ENCODE measurements at places on chromosomes 16 and 17.

DNA sequence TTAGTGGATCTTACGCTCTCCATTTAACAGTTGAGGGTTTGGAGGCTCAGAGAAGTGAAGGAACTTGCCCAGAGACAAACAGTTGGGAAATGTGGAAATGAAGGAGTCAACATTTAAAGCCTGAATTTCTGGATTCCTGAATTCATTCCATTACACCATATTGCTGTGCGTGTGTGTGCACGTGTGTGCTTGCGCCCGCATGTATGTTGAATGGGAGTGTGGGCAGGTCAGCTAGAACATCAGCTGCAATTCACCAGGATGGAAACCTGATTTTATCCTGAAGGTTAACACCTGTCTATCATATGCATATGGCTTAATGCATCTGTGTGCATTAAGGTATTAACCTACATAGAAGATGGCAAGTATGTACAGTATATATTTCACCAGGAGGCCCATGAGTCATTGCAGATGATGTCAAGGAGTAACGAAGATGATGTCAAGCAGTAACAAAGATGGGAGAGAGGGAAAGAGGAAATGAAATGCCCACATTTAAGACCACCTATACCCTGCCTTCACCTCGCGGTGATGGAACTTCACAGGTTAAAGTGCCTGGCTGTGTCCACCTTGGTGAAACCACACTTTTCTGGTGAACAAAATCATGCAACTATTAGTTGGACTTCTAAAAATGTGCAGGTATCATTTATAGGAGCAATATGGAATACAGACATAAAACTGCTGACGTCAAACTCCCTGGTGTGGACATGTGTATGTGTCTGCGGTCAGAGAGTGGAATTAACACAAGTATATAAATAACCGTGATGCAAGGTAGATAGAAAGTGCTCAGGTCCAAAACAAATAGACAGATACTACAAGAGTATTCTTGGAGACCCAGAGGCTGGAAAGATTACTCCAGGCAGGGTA is 832 bp upstream of the ADAP2 start:
- DNase-seq = no peak

- no peak for DNase-seq
These were observed 156.9 kb upstream of the CIBAR2 start for GRCh38 chr16:85269165-85269564.

GRCh38 chr17:33049781-33050414 is 58.3 kb downstream of the SPACA3 start:
- no peak for DNase-seq

DNA sequence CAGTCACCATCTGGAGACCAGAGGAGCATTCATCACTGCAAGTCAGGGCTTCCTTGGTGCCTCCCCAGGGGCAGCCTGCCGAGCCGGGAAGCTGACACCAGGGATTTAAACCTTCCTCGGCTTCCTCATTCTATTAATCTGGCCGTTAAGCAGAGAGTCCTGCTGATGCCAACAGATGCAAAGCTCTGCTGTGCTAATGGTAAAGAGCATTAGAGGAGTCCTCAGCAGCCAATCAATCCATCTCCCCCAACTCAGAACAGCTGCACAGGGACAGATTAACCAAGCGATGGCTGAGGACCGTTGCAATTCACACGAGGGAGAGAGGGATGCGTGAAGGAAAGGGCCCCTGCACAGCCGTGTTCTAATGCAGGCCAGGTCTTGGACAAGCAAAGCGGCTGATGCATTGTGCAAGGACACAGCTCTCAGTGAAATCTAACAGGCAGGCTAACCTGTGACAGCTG is 116.6 kb downstream of the XYLT1 start:
- DNase-seq = peak; percentile 100

- no peak for DNase-seq
These were observed 62.6 kb downstream of the PLCG2 start for GRCh38 chr16:81841722-81842121.

GRCh38 chr17:65182233-65182632 is 45.1 kb downstream of the RGS9 start:
- DNase-seq = no peak

- DNase-seq = no peak
These were observed 19.1 kb upstream of the CBX8 start for GRCh38 chr17:79815836-79816461.

- DNase-seq = no peak
These were observed 10.9 kb downstream of the ZNF200 start for GRCh38 chr16:3223913-3224515.

- DNase-seq = no peak
These were observed 42.7 kb upstream of the WSCD1 start for GRCh38 chr17:6027342-6028024.

DNA sequence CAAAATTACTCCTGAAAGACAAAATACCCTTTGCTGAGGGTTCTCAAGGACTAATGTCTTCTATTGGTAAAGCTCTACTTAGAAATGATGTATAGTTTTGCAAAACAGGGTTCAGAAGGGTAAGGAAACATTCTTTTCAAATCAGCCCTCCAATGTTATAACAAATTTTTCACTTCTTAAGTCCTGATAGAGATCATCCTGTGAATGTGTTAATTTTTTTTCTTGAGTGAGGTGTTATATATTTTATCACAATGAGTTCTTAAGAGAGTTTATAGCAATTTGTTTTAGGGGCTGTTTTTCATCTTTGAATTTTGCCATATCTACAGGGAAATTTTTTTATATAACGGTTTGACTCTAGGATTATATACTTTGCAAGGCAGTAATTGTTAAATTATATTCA is 29.5 kb downstream of the CYB5B start:
- DNase-seq = no peak

DNA sequence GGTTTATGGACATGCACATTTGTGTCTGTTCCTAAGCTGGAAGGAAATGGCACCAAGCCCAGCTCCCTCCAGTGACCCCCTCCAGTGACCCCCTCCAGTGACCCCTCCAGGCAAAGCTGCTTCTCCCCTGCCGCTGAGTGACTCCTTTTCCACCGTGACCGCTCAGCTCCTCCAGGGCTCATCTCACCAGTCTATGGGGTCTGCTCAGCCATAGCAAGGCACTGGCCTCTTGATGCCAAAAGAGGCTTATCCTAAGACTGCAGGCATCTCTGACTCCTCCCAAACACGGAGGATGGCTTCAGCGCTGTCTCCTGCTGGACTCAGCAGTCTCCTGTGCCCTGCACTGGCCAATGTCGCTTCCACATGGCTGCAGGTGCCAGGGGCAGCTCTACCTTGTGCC is 35.3 kb downstream of the FA2H start:
- DNase-seq = no peak

GRCh38 chr17:36613155-36613554 is 11.8 kb downstream of the MRM1 start:
- DNase-seq = no peak

GRCh38 chr17:13055131-13055530 is 37.3 kb upstream of the ELAC2 start:
- no peak for DNase-seq

DNA sequence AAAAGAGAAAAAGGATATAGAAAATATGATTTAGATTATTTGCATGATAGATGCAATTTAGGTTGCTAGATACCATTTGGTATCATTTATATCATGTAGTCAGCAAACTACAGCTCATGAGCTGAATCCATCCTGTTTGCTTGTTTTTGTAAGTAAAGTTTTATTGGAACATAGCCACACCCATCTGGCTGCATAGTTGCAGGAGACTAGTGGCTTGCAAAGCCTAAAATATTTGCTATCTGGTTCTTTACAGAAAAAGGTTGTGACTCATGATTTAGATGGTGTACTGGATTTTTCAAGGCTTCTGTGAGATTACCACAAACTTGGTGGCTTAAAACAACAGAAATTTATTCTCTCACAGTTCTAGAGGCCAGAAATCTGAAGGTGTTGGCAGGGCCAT is 49.9 kb downstream of the MAP2K4 start:
- no peak for DNase-seq

DNA sequence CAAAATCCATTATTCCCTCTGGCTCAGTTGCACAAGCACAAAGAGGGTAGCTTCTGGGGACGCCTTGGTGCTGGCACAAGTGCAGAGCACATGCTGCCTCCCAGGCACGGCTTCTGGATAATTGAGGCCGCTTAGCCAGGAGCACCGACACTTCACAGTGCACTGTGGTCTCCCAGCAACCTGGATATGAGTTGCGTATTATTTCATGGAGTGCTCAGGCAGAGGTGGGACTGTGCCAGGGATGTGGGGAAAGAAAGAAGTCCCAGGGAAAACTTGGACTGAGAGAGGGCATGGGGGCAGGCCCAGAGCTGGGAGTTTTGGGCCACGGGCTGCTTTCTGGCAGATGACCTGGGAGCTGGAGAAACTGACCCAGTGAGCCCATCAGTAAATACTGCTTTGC is 37.5 kb downstream of the MPRIP start:
- DNase-seq = no peak

GRCh38 chr17:7816926-7817642 is 16.9 kb upstream of the KDM6B start:
- DNase-seq = no peak

DNA sequence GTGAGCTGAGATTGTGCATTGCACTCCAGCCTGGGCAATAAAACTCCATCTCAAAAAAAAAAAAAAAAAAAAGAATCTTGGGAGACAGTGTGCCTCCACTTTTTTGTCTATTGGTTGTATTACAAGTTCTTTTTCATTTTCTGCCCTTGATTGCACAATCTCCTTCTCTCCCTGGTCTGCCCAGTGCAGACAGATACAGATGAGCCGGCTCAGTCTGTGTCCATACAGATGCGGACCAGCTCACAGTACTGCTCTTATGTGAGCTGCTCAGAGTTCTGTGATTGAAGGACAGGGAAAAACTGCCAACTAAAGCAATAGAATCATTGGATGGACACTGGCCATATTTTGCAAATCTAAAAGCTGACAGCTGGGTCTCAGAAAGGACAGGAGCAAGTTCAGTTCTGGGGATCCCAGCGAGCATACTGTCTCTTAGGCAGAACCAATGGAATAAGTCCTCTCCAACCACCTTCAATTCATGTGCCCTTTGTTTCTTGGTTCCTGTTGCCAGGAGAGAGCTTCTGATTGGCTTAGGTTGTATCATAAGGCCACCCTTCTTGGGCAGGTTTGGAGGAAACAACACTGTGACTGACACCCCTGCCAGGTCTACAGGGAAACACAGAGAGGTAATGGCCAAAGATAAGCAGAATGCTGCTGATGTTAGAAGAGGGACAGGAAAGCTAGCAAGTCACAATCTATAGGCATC is 495.6 kb upstream of the HSBP1 start:
- DNase-seq = no peak

DNA sequence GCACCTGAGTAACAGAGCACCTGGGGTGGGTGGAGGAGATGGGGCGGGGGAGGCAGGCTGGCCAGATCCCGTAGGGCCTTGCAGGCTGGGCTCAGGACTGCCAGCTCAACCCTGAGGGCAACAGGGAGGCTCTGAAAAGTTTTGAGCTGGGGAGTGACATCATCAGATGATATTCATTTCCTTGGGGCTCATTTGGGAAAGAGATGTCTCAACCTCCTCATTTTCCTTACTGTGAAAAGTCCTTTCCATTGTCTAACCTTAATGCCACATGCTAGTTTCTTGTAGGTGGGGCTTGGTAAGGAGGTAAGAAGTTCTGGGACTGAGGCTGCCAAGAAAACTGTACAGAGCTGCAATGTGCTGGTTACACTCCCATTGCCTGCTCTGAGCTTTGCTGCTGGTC is 3.7 kb downstream of the TNS4 start:
- DNase-seq = no peak

- no peak for DNase-seq
These were observed 12.1 kb downstream of the METRNL start for GRCh38 chr17:83091257-83092141.

DNA sequence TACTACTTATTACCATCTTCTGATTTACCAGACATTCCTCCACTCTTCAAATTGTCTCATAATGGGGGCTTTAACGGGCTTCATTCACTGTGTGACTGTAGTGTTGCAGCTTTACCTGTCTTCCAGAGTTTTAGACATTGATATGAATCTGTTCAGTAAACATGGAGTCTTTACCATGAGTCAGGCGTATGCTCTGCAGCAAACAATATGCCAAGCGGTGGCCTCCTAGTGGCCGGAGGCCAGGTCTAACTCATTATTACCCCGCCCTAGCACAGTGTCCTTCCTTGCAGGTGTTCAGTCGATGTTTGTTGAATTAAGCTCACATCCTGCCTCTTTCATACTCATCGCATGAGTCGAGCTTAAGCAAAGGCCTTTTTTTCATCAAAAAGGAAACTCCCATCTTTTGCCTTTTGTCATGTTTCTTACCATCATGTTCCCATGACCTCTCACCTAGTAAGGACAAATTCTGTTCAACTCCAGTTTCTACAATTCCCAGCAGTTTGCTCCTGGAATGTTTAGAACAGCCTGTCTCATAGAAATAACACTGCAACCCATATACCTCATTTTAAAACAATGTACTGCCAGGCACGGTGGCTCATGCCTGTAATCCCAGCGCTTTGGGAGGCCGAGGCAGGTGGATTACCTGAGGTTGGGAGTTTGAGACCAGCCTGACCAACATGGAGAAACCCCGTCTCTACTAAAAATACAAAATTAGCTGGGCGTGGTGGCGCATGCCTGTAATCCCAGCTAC is 39.4 kb downstream of the TUBD1 start:
- DNase-seq = no peak

DNA sequence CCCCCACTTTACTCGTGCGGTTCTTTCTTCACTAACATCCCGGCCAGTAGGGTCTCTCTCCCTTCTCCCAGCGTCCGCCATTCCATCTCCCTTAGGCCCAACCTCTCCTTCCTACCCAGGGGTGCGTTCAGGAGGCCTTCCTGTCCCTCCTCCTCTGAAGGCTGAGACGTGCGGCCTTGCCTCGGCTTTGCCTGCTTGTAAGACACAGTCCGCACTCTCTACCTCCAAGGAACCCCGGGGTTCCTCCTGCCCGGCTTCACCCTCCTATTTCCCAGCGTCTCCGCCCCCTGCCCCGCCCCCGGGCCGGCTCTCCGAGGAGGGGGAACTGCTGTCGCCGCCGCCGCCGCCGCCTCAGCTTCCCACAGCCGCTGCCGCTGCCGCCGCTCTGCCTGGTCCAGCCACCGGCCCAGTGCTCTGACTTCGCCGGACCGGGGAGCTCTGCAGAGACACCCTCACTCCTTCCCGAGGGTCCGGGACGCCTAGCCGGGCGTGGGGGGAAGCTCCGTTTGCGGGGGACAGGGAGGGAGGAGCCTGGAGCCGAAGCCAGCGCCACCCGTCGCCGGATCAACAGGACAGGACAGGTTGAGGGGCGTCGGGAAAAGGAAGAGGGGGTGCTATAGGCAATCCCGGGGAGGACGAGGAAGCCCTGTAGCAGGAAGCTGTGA is 1.2 kb upstream of the FGF11 start:
- DNase-seq = no peak

- DNase-seq = no peak
These were observed 11.3 kb upstream of the ABCA10 start for GRCh38 chr17:69239611-69240600.

DNA sequence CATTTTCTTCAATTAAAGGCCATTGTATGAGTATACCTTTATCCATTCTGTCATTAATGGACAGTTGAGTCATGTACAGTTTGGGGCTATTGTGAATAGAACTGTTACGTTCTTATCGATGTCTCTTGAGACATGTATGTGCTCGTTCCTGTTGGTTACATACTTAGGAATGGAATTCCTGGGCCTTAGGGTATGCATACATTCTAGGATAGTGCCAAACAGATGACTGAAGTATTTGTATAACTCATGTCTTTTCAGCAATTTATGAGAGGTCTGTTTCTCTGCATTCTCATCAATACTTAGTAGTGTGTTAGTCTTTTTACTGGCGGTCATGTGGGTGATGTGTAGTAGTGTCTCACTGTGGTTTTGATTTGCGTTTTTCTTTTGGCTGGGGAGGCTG is 81.2 kb downstream of the USP22 start:
- no peak for DNase-seq

Data from NCI-H524 treated with DMSO at 0.1 percent for 48 hours (cell line).